T follicular helper cell (primary cell): ENCODE measurements at places on chromosomes 2 and 18.

- no peak for DNase-seq
Observed at GRCh38 chr2:223545830-223546229, 56.3 kb downstream of the SCG2 start.

DNA sequence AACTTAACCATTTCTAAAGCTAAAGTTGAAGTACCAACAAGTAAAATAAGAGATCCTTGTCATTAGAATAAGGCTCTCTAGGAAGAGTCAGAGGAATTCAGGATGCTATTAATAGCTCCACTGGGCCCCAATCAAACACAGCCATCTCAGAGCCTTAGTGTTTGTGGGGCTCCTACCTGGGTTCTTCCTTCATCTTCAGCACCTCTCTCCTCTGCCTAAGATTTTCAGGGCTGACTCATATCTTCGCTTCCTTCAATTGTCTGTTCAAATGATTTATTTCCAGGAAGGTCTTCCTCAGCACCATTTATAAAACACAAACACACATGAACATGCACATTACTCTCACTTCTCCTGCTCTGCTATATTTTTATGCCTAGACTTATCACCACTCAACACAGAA lies 119.5 kb downstream of the COL6A3 start:
- DNase-seq, result no peak

- DNase-seq, result no peak
Observed at GRCh38 chr2:185433824-185434223, 304.8 kb upstream of the FSIP2 start.

- no peak for DNase-seq
Observed at GRCh38 chr2:176461098-176461808, 192.0 kb downstream of the MTX2 start.

GRCh38 chr18:75408554-75409506 lies 18.7 kb downstream of the SMIM21 start:
- DNase-seq, result no peak

DNA sequence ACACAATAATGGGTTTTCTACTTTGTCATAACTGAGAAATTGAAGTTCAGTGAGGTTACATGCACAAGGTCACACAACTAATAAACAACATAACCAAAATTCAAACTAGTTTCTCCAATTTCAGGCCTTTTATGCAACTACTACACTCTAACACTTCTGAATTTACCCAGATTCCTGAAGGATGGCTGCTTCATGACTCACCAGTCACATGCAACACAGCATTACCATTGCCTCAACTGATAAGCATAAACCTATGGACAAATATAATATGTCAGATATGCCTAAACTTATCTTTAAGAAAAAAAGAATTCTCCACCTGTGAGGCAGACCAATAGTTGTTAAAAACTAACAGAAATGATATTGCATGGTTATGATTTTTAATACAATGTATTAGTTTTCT lies 586.5 kb upstream of the SLC8A1 start:
- DNase-seq, result no peak

- no peak for DNase-seq
Observed at GRCh38 chr2:73933194-73933593, 6.5 kb downstream of the DGUOK start.

- no peak for DNase-seq
Observed at GRCh38 chr18:48609820-48610815, 71.3 kb downstream of the CTIF start.

GRCh38 chr18:79644666-79645057 lies 34.9 kb upstream of the CTDP1 start:
- DNase-seq, result no peak

- DNase-seq, result no peak
Observed at GRCh38 chr2:2764001-2764355, 432.9 kb upstream of the MYT1L start.

DNA sequence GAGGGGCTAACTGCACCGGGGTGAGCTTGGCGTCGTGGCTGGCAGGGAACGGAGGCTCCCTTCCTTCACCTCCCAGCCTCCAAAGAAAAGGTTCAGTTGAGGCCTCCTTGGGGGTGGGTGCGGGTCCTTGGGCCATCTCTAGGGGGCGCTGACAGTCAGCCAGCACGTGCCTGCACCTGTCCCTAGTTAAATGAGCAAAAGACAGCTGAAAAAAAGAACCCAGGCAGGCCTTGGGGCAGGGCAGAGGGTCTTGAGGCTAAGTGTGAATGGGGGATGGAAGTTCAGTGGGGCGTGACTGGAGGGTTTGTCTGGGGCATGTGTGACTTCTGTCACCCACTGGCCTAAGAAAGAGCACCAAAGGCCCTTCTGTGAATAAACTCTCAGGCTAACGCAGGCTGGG lies 56.4 kb downstream of the ZFP36L2 start:
- DNase-seq, result peak; percentile 50

GRCh38 chr2:201021914-201022313 lies 49.6 kb downstream of the HYCC2 start:
- no peak for DNase-seq

DNA sequence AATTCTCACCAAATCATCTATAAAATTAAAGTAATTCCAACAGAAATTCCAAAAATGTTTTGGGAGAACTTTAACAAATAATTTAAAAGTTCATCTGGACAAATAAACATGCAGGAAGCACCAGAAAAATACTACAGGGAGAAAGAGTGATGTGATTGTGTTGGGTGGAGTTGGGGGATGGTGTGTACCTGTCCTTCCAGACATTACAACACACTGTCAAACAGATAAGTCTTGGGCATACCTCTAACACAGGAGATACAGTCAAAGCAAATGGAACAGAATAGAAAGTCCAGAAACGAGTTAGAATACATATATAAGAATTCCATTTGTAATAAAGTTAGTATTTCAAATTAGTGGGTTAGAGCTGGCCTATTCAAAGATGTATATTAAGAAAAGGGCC lies 22.6 kb downstream of the METTL8 start:
- DNase-seq, result no peak

DNA sequence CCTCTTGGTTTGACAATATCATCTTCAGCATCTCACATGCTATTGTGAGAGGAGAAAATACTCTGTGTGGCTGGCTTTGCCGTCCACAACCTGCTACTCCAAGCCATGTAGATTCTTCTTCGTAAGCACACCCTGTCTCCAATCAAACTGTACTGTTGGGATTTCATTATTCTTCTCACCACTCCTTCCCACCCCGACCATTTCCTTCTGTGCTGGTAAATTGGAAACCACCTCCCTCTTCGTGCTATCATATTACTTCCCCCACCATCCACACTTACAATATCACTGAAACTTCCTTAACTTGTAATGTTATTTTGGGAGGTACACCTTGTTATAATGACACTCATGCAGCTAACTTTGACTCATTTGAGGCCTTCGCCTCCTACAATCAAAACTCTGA lies 3.2 kb upstream of the AGXT start:
- DNase-seq, result no peak

- DNase-seq, result no peak
Observed at GRCh38 chr18:27527856-27528255, 342.7 kb upstream of the CHST9 start.

- no peak for DNase-seq
Observed at GRCh38 chr2:166671801-166672200, 177.8 kb upstream of the SCN7A start.

DNA sequence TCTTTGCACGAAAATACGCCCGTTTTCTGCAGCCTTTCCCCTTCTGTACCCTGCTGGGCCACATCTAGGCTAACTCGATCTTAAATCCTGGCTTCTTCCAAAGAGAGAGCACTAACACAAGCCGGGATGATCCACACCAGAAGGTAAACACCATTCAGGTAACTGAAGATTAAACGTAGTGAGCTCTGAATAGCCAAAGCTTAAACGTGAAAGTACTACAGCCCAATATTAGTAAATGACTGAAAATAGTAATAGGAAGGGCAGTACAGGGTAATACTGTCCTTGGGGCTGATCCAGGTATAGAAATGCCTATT lies 422 bp upstream of the MRPL53 start:
- DNase-seq, result no peak

DNA sequence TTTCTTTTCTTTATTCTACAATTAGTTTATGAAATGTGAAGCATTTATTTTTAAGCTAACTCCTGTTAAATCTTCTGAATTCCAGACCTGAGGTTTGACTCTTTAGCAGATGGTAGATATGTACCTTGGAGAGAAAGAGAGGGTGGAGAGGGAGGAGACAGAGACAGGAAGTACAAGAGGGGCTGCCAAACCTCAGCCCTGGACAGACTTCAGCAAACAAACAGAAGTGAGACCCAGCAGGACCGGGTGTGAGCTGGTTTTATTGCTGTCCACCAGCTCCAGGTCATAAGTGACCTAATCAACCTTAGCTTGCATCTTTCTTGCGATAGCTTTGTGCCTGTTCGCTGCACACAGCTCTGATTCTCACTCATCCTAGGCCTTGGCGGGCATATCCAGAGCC lies 168.6 kb downstream of the CNTNAP5 start:
- no peak for DNase-seq

- no peak for DNase-seq
Observed at GRCh38 chr18:34548120-34548972, 161.8 kb upstream of the DTNA start.

DNA sequence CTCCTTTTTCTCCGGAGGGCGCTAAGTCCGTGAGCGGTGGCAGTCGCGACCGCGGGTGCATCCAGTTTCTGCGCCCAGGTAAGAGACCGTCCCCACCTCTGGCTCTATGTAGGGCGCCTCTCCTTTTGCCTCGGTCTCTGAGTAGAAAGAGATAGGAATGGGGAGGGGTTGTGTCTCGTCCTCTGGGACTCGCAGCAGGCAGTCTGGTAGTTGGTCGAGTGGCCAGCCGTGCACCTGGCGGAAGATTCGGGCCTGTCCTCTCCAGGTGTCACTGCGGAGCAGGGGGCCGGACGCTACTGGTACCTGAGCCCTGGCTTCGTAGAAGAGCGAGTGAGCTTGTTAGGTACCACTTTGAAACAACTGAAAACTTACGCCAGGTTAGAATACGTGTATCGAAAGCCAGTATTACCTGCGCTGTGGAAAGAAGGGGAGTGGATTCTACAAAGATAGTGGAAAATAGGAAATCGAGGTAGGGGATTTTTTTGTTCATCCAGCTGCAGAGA lies 403 bp downstream of the MAP2 start:
- no peak for DNase-seq

GRCh38 chr18:49494660-49495059 lies 7.6 kb upstream of the C18orf32 start:
- no peak for DNase-seq

DNA sequence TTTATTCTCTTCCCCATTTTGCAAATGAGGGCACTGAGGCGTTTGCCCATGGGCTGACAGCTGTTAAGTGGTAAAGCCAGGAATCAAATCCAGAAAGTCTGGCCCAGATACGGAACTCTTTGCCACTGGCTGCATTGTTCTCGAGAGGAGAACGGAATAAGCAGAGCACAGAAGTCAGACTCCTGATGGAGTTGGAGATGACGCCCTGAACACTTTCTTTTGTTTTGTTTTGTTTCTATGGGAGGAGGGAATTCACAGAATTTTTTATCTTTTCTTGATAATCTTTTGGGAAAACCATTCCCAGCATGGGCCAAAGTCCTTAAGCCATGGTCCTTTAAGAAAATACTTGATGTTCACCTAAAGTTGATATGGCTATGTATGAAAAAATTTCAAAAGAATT lies 322.2 kb downstream of the RDH14 start:
- no peak for DNase-seq

- DNase-seq, result no peak
Observed at GRCh38 chr2:188272121-188272520, 19.6 kb upstream of the GULP1 start.

DNA sequence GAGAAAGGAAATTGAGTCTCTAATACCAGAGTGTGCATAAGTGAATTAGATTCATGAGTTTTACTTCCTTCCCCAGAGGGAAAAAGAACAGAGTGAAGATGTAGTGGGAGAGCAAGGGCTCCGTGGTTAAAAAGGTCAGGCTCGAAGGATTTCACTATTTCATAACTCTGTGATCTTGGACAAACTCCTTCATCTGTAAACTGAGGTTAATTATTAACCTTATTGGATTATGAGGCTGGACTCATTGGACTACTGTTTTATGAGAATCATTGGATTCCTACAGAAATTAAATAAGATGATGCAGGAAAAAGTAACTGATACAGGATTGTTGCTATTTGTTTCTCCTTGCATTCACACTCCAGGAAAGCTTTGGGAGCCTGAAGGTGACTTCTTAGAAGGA lies 45.0 kb downstream of the SRD5A2 start:
- DNase-seq, result no peak

- no peak for DNase-seq
Observed at GRCh38 chr2:165494573-165494972, 25.1 kb downstream of the CSRNP3 start.

DNA sequence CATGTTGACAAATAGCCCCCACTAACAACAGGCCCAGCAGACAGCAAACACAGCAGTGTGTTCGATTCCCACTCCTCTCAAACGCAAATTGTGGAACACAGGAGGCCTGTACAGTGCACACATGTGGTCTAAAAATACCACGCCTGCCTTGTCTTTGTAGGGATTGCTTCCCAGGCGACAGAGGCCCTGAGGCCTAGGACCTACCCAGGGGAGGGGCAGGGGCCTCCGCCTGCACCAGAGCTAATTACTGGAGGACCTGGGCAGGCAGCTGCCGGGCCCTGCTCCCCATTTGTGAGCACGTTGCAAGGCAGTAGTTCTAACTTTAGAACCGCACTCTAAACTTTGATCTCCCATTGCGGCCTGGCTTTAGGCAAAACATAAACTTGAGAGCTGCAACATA lies 316.0 kb downstream of the TXNL1 start:
- DNase-seq, result no peak

GRCh38 chr2:225052703-225053102 lies 10.4 kb upstream of the DOCK10 start:
- DNase-seq, result peak; percentile 2

DNA sequence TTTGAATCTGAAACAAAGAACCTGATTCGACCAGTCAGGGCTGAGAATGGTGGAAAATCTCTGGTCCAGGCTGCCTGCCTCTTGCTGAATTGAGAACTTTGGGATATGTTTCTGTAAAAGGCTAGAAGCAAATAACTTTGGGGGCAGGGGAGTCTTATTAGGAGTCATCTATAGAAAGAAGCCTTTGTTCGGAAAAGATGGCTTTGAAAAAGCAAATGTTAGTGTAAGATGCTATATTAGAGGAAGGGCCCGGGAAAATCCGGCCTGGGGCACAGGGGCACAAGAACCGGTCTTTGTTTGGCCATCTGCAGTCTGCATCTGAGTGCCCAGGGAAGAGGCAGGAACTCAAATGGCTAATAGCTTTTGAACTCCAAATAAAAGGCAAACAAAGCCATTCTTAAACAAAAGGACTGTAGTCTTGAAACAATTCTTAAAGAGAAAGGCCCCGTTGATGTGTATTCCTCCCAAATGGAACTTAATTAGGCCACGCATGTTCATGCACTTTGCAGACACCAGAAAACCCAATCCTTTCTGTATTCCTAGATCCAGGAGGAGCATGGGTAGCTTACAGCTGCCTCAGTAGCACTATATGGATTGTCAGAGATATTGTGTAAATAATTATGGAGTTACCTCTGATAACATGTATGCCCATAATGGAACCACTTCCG lies 180.0 kb upstream of the ARL4C start:
- no peak for DNase-seq

- no peak for DNase-seq
Observed at GRCh38 chr2:157441072-157441454, 2.8 kb downstream of the CYTIP start.

GRCh38 chr2:180655393-180655792 lies 325.0 kb upstream of the UBE2E3 start:
- DNase-seq, result no peak
